ENCODE measurements at places on chromosomes 3 and 15. TPM values are rescaled to one million over a fixed set of nuclear protein-coding genes. Genes with fewer than 3 reads are reported as not detected.

- H3K4me3 ChIP-seq: no peak overlapping the region
- H3K27ac ChIP-seq: no peak overlapping the region
- H3K4me1 ChIP-seq: peaks cover 6% of the 10 kb centered on the region
- peaks cover 54% of the 10 kb centered on the region for H3K36me3 ChIP-seq
- no peak for DNase-seq
- H3K27me3 ChIP-seq: no peaks in the 10 kb centered on the region
These were observed 36.3 kb upstream of the MYH15 start for GRCh38 chr3:108546692-108547091.

DNA sequence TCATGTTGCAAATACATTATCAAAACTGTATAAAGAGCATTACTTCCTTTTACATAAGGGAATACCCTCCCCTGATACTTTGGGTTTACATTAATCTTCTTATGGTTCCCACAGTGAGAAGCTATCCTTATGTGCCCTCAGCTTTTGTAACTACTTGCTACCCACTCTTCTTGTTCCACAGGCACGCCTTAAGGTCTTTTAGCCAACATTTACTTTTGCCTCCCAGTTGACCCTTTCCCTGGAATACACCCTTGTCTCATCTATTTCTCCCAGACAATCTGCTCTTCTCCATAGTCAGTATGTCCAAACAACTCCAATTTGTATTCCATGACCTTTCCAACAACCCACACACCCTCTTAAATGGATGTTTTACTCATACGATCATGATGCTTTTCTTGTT, 116.8 kb upstream of the COL8A1 start:
- H3K4me3 ChIP-seq: no peak overlapping the region
- no peak overlapping the region for H3K27ac ChIP-seq
- no peaks in the 10 kb centered on the region for H3K27me3 ChIP-seq
- no peaks in the 10 kb centered on the region for H3K36me3 ChIP-seq

DNA sequence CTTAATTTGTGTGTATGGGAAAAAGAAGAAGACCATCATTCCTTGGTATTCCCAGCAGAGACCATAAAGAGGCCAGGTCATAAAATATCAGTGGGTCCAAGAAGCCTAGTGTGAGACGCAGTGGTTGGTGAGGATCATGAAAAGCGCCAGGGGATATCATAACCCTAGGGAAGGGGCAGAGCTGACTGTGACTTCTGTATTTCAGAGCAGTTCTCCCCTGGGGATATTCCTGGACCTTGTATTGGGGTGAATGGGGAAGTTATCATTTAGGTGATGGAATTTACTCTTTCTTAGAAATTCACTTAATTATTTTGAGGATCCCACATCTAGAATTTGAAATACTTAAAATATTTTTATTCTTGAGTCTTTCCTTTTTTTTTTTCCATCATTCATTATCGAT, 34.9 kb upstream of the UMPS start:
- no peaks in the 10 kb centered on the region for H3K36me3 ChIP-seq
- no peak for DNase-seq
- peaks cover 10% of the 10 kb centered on the region for H3K27me3 ChIP-seq
- no peak overlapping the region for H3K27ac ChIP-seq
- H3K4me3 ChIP-seq: no peak overlapping the region
- no peaks in the 10 kb centered on the region for H3K4me1 ChIP-seq

GRCh38 chr3:161915418-161915750, 418.8 kb downstream of the OTOL1 start:
- no peaks in the 10 kb centered on the region for H3K4me1 ChIP-seq
- H3K27ac ChIP-seq: no peak overlapping the region
- H3K4me3 ChIP-seq: no peak overlapping the region

DNA sequence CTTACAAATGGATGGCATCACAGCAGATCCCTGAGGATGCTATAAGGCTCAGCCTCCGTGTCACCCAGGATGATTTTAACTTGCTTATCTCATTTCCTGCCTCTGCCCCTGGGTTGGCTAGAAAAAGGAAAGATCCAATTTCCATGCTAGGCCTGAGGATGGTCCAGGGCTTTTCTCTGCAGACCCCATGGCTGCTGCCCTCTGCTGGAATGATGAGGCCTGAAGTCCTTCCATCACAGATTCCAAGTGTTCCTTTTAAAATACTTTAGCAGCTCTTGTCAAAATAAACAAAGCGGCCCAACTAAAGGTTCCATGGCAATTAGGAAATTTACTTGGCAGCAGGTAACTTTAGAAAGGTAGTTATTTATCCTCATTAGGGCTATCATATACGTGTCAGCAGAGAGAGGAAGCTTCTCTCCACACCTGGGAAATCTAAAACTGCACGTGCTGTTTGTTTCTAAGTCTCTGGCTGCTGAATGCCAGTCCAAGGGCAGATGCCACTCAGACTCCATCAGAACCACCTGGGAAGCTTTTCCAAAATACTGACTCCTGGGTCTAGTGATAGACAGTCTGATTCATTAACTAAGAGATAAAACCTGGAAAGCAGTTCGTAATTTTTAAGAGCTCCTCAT, 401.9 kb upstream of the IL12A start:
- no peaks in the 10 kb centered on the region for H3K4me1 ChIP-seq
- H3K27ac ChIP-seq: no peak overlapping the region
- no peak for DNase-seq
- no peaks in the 10 kb centered on the region for H3K27me3 ChIP-seq
- H3K4me3 ChIP-seq: no peak overlapping the region

GRCh38 chr3:167754049-167754448, 18.5 kb downstream of the SERPINI1 start:
- H3K27me3 ChIP-seq: no peaks in the 10 kb centered on the region
- H3K4me3 ChIP-seq: no peak overlapping the region
- H3K4me1 ChIP-seq: peaks cover 7% of the 10 kb centered on the region

- peaks cover 51% of the 10 kb centered on the region for H3K36me3 ChIP-seq
- no peaks in the 10 kb centered on the region for H3K4me1 ChIP-seq
- no peak overlapping the region for H3K4me3 ChIP-seq
- no peaks in the 10 kb centered on the region for H3K27me3 ChIP-seq
These were observed 12.7 kb downstream of the ZNF35 start for GRCh38 chr3:44661189-44661588.

DNA sequence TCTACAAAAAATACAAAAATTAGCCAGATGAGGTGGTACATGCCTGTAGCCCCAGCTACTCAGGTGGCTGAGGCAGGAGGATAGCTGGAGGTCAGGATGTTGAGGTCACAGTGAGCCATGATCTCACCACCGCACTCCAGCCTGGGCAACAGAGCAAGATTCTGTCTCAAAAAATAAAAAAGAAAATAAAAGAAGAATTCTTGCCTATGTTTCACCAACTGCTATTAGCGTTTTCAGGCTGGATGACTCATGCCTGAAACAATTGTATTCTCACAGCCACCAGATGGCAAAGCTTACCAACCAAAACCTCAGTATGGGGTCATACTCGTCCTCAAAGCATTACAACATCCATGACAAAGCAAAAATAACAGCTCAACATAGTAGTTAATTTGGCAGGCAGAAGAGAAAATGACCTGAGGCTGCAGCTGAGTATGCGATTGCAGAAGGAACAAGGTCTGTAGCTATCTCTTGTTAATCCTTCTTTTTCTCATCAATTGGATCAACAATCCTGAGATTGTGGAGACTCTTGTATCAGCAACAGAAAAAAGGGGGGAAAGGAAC, 52.2 kb downstream of the TP53BP1 start:
- H3K4me1 ChIP-seq: peaks cover 11% of the 10 kb centered on the region
- peaks cover 12% of the 10 kb centered on the region for H3K36me3 ChIP-seq
- peak overlapping the region; percentile 89 for H3K27ac ChIP-seq
- no peaks in the 10 kb centered on the region for H3K27me3 ChIP-seq

DNA sequence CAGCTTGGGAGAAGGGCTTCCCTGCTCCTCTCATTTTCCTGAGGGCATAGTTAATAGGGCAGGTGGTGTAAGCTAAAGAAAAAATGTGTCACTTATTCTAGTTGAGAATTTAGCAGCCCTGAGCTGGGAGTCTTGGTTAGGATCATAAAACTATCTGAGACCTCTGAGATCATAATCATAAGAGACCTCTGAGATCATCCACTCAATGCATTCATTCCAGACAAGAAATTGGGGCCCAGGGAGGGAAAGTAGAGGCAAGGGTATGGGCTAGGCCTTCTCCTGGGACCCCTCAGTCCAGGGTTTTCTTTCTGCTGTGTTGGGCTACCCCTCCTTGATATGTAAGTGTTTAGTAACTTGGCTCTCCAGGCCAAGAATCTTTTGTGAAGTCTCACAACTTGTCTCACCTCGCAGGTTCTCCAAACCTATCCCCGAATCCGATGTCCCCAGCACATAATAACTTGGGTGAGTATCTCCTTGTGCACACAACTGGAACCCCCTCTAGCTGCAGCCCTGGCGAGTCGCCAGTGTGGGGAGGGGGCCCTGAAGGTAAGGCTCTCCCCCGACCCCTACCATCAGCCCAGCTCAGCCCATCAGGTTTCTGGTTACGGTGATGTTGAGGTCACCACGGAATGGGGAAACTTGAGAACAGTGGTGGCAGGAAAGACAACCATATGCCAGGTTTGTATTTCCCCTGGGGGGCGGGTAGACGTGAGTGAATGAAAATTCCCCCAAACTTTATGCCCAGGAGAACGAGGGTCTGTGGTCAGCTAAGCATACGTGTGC, 84.1 kb downstream of the AAGAB start:
- H3K4me1 ChIP-seq: peaks cover 45% of the 10 kb centered on the region
- no peak overlapping the region for H3K4me3 ChIP-seq
- peaks cover 90% of the 10 kb centered on the region for H3K36me3 ChIP-seq
- DNase-seq: no peak
- H3K27me3 ChIP-seq: no peaks in the 10 kb centered on the region

DNA sequence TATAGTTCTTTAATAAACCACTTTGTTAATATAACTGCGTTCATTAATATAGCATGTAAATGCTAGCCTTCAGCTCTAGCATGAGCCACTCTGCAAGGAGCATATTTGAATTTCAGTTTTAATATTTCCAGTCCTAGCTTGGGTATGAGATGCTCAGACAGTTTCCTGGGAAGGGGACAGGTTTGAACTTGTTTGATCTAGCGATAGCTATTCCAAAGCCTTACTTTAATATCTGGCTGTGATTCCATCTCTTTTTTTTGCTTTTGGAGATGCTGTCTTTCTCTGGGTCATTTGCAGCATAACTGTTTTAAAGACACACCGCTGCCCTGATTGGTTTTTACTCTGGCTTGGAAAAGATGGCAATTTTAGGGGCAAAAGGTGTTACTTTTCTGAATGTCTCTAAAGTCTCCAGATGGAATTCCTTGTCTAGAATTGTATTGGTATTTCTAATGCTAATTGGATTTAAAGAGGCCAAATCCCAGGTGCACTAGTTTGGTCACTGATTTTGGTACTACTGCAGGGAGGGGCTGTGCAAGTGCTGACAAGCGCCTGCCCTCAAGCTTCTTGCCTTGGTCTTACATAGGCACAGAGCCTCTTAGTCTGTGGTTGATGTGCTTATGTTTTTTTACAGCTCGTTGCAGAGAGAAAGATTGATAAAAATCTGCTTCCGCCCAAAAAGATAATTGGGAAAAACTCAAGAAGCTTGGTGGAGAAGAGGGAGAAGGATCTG, 2.8 kb downstream of the NISCH start:
- peaks cover 31% of the 10 kb centered on the region for H3K36me3 ChIP-seq
- H3K27ac ChIP-seq: peak overlapping the region; percentile 40
- no peaks in the 10 kb centered on the region for H3K27me3 ChIP-seq

Gene CCDC9B
- 2.0 TPM for total RNA-seq

Gene OXTR
- total RNA-seq: 0.35 TPM

Gene PLA2G4F
- not detected for total RNA-seq

Gene CALML4
- 13.1 TPM for total RNA-seq

Gene HHATL
- not detected for total RNA-seq

Gene SUCNR1
- total RNA-seq: not detected

Gene CD47
- 161 TPM for total RNA-seq

Measured in activated CD4-positive, alpha-beta memory T cell treated with anti-CD3 and anti-CD28 coated beads, Interleukin-2, amount 10 ng/mL, durations not matched to agents 7 days and 5 days (primary cell).